Hypothalamus (tissue), 51 donors: ENCODE measurements at places on chromosomes 12 and 14.

DNA sequence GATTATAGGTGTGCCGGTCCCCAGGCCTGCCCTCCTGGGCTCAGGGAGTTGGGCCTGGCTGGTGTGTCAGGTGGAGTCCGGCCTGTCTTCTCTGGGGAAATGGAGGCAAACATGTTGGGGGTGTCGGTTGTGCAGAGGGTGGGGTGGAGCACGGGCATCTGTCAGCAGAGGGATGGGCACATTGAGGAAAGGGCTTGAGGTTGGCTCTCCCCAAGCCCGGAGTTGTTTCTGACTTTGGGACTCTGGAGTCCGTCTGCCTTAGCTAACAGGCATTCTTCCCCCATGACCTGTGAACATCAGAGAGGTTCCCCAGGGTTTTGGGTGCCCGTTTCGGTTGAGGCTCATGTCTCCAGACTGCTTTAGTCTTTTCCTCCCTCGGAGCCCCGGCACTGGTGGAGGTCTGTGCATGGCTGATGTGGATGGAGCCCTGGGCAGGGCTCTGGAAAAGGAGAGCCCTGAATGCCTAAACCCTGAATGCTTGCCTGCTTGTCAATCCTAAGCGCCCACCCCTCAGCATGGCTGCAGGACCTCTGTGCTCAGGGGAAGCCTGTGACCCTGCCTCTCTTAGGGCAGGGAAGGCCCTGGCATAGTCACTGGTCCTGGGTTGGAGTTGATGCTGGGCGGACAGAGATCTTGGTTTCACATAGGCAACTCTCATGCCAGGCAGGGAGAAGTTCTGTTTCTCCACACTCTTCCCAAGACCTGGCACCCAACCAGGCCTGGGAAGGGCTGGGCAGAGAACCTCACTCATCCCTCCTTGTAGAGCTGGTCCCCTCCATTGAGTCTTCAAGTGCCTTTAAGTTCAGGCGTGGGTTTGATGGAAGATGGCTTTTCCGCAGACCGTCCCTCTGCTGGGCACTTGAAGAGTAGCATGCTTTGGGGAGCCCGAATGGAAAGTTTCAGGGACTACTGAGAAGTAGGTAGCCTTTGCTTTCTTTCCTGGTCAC, 12.9 kb downstream of the NYNRIN start:
- no peak for DNase-seq

DNA sequence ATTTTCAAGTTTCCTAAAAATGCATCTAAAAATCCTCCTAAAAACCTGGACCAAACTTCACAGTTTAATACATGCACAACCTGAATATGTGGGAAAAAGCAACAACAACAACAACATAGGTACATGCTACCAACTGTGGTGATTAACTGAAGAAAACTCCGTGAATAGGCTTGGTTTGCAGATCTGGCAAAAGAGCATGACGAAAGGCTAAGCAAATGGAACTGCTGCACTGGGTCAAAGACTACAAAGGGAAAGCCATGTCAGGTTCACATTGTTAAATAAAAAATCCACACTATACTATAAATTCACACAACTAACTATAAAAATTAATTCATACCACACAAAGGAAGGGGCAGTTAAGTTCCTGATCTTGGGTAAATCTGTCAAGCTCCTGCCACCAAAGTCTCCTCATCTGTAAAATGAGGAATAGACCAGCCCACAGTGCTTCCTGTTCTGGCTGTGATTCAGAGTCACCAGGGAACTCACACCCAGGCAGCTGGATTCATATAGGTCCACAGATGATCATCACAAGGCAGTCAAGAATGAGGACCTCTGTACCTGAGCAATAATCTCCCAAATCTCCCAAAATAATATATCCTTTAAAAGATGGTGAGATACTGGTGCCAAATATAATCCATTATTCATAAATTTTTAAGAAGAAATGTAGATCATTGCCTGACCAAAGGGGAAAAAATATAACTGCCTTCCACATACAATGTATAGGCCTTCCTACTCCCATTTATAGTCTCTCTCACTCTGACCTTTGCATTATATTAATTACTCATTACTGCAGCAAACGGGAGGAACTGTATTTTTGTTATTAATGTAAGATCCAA, 7.0 kb downstream of the CORO1C start:
- no peak for DNase-seq

- DNase-seq: no peak
Measured at GRCh38 chr14:68000511-68000910, 180.9 kb downstream of the RAD51B start.

DNA sequence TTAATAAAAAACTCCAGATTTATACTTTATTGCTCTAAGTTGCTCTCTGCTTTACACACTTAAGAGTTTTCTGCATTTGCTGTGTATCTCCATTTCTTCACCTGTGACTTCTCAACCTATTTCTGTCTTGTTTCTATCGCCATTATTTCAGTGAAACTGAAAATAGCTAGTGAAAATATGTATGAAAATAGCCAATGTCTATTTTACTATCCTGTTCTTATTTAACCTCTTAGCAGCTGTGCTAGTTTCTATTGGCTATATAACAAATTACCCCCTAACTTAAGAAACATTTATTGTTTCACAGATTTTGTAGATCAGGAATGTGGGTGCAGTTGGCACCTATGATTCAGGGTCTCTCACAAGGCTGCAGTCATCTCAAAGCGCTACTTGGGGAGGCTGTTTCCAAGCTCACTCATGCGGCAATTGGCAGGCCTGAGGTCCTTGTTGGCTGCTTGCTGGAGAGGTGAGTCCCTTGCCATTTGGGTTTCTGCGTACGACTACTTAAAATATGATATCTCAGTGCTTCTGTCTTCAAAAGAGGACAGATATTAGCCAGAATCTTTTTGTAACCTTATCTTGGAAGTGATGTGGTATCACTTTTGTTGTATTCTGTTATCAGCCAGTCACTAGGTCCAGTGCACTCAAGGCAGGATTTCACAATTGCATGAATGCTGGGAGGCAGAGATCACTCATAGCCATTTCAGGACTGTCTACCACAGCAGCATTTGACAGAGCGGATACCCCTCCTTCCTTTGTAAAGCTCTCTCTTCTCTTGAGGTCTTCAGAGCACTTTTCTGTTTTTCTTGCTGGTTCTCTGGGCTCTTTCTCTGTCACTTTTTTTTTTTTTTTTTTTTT, 7.2 kb downstream of the ERC1 start:
- DNase-seq: no peak

DNA sequence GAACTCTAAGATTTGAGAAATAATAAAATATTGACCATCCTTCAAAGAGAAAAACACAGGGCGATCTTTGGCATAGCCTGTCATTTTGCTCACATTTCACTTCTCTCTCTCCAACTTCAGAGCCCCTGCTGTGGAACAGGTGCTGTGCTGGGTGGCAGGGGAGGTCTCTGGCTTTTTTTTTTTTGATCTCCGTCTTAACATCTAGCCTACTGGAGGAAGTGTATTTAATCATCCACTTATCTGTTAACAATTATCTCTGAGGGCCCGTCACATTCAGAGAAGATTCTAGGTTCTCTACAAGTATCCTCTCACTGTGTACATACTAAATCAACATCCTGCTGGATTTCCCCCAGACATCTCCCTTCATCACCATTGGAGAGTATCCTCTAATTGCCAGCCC, 34.1 kb downstream of the CHST11 start:
- no peak for DNase-seq
